ENCODE measurements at places on chromosomes 3 and 15. TPM values are rescaled to one million over a fixed set of nuclear protein-coding genes. Genes with fewer than 3 reads are reported as not detected.

Gene SNRK
- total RNA-seq: 19.7 TPM

Gene LAMB2
- 45.1 TPM for total RNA-seq

Gene SLMAP
- total RNA-seq: 26.1 TPM

Gene NR2E3
- not detected for total RNA-seq

Gene GOLGA6A
- total RNA-seq: not detected

Gene TGM5
- 0.21 TPM for total RNA-seq

Gene FOXB1
- total RNA-seq: not detected

Gene XYLB
- total RNA-seq: 18.1 TPM

Gene TMEM266
- total RNA-seq: 1.9 TPM

Gene TMIE
- total RNA-seq: 0.11 TPM

Gene COL6A6
- total RNA-seq: 0.11 TPM

Gene PXYLP1
- 3.0 TPM for total RNA-seq

Gene JMJD7
- 3.4 TPM for total RNA-seq

Gene KY
- not detected for total RNA-seq

Gene SMCO1
- total RNA-seq: not detected

Gene SH2D7
- total RNA-seq: not detected

All from SK-MEL-5 (cell line).